ENCODE measurements at places on chromosomes 5 and 9.
A peak's percentile ranks its signal among the peaks of the same experiment; 100 is the strongest.

GRCh38 chr9:27212621-27213020, 84.3 kb downstream of the EQTN start:
- no peak for DNase-seq

DNA sequence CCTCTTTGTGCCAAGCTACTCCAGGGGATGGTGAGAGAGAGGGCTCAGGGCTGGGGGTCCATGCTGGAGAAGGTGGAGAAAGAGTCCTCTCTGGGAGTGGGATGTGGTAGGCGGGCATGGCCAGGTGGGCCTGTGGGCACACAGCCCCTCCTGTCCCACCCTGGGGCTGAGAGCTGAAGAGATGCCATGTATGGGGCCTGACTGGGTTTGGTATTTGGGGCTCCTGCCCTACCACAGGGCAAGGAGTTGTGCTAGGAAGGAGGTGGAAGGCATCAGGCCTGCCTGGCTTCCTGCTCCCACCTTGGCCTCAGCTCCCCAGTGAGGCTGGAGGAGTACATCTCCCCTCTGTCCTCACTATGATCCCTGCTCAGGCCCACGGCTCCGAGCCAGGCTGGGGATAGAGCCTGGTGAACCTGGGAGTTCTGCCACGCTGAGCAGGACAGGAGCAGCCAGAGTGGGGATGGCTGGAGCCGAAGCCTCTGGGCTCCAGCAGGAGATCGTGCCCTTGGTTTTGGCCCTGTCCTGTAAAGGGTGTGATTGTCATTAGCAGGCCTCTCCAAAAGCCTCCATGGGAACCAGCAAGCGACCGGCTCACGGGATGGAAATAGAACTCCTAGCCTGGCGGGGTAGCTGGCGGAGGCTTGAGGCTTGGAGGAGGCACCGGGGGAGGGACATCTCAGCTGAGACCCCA, 75.5 kb downstream of the CACNA1B start:
- DNase-seq, result no peak

GRCh38 chr9:95327239-95327865, 9.8 kb upstream of the FANCC start:
- no peak for DNase-seq

DNA sequence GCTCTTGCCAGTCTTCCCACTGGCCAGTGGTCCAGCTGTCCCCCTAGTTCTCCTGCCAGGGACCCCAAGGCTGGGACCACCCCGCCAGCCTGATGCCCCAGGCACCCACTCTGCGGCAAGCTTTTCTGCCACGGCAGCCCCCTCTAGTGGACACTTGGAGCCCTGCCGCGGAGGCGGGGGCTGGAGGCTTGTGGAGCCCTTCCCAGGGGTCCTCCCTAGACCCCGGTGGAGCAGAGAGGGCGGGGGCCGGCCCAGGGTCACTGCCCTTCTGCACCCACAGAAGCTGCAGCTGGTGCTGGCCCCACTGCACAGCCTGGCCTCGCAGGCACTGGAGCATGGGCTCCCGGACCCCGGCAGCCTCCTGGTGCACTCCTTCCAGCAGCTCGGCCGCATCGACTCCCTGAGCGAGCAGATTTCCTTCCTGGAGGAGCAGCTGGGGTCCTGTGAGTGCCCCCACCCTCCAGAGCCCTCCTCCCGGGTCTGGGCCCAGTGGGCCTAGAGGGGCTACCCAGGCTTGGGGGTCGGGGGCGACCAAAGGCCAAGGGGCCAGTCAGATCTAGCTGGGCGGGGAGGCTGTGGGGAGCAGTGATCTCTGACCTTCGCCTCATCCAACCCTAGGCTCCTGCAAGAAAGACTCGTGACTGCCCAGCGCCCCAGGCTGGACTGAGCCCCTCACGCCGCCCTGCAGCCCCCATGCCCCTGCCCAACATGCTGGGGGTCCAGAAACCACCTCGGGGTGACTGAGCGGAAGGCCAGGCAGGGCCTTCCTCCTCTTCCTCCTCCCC, 9.1 kb downstream of the EGFL7 start:
- peak; percentile 18 for DNase-seq

- DNase-seq, result no peak
Observed at GRCh38 chr9:129525656-129526196, 95.2 kb downstream of the C9orf50 start.

DNA sequence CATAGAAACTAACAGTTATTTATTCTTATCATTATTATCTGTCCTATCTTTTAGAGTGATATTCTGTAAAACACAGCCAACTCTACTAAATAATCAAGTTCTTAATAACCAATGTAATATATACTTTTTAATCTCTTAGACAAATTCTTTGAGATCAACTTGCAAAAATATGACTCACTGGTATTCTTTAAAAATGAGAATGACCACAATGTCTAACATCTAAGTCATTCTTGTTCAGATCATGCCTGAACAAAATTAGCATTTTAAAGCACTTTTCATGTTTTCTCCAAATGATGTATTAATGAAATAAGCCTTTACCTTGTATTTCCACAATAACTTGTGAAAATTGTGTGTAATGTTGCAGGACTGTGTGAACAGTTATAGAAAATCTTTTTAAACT, 356.9 kb upstream of the RGMB start:
- peak; percentile 51 for DNase-seq

GRCh38 chr5:147361441-147362175, 126.8 kb downstream of the STK32A start:
- DNase-seq, result peak; percentile 29

- DNase-seq, result no peak
Observed at GRCh38 chr9:114829574-114830440, 24.0 kb upstream of the TNFSF15 start.

- no peak for DNase-seq
Observed at GRCh38 chr5:170296036-170296934, 1.3 kb downstream of the LCP2 start.

DNA sequence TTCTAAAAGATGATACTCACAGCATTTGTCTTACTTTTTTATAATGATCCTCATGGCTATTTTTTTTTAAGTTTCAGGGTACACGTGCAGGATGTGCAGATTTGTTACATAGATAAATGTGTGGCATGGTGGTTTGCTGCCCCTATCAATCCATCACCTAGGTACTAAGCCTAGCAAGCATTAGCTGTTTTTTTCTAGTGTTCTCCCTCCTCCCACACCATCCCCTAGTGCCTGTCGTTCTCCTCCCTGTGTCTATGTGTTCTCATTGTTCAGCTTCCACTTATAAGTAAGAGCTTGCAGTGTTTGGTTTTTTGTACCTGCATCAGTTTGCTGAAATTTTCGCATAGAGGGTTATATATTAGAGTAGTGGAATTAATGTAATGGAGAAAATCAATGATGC, 189.1 kb upstream of the CDH12 start:
- DNase-seq, result no peak

- DNase-seq, result peak; percentile 31
Observed at GRCh38 chr5:72252574-72253155, 67.4 kb downstream of the MRPS27 start.

DNA sequence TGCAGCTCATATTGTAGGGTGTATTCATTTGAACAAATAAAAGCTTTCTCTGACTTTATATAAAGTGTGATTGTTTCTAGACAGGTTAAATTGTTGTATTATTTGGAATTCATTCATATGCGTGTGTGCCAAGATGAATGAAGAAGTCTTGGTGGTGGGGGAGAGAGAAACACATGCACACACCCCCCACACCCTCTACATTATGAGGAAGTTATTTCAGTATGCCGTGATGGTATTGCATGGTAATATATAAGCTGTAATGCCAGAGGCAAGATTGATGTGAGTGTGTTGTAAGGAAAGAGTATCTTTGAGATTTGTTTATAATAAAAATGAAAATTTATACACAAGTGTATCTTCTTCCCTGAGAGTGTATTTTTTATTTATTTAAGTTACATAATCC, 71.0 kb downstream of the IPO11 start:
- DNase-seq, result no peak

DNA sequence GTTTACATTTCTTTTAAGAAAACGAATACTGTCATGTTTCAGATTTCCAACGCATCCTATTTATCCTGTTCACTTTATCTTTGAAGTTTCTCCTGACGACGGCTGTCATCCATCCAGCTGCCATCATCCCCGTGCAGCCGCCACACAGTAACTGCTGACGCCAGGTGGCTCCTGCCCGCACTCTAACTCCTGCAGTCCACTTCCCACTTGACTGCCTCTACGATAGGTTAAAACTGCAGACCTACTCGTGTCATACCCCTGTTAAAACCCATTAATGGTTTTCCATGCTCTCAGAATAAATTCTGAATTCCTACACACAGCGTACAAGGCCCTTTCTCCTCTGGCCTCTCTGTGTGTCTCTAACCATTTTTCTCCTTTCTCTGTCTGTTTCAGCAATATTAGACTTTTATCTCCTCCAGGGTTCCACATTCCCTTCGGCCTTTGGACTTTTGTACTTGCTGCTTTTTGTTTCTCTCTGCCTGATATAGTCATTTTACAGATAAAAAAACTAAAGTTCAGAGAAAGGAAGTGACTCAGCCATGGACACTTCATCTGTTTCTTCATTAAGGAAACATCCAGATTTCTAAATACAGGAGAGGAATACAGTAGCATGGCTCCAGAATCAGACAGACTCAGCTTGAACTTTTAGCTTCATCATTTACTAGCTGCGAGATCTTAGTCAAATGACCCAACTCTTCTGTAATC, 84.9 kb downstream of the ADAMTS12 start:
- peak; percentile 48 for DNase-seq

- no peak for DNase-seq
Observed at GRCh38 chr5:3734632-3735031, 139.0 kb downstream of the IRX1 start.

DNA sequence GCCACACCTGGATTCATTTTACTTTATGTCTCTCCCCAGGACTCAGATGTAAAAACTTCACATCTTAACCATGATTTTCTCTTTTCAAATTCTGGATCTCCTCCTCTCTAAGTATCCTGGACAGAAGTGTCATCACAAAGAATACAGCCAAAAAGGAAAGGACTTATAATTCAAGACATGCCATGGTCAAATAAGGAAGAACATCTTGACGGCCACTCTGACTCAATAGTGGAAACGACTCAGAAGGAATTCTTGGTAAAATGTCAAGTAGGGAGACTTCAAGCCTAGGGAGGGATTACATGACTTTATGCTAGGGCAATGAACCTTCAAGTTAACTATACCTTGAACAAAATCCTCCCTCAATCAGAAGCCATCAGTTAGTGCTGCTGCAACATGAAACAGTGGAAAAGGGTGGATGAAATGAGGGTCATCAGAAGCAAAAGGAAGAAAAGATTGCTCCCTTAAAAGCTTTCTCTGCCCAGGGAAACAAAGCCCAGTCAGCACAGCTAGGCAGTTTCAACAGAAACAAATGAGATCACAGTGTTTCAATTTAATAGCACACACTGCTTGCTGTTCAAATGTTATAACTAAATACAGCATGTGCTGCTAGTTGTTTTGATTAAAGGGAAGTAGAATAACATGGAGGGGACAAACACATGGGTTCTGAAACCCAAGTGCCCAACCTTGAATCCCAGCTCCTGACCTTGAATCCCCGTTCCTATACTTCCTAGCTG, 101.4 kb downstream of the LPAR1 start:
- peak; percentile 31 for DNase-seq

DNA sequence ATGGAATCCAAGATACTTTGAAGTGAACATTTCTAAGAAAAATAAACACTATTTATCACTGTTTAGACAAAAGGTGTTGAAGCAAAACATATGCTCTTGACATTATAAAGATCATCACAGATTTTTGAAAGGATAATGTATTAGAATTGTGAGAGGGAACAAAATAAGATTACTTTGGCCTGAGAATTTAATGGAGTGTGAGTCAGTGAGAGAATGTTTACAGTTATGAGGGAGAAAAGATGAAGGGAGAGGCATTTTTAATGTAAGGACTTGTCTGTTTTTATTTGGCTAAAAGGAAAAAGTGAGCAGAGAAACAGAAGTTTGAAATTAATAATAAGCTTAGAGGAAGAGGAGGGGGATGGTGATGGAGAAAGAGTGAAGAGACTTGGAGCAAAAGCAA, 1010.1 kb downstream of the EFNA5 start:
- no peak for DNase-seq

DNA sequence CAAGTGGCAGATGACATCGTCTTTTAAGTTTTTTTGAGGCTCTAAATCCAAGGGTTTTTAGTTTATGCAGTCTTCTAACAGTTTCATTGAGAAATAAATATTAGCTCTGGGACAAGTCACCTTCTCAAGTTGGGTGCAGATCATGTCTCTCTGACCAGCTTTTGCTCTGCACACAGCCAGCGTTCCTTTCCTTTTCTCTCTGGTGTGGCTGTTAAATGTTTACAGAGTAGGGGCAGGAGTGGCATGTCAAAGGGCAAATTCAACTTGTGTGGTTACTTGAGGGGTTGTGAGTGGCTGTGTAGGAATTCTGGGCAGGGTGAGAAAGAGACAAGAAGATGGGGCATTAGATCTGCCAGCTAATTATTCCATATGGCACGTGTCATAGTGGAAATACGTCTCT, 187.5 kb upstream of the HMHB1 start:
- DNase-seq, result no peak

DNA sequence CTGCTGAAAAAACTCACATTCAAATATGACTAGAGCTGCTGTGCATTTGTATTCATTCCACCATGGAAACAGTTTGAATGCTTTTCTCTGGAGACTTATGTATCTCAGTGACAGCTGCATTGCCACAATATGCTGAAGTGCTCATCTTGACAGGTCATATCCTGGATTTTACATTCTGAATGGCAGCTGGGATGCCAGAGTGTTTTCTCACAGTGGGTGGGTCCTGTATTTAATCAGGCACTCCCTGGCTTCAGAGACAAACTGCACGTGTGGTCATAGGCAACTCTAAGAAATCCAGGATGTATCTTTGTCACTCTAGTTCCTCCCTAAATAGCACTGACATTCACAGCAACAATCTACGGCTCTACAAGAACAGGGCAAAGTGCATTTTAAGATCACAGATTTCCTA, 75.6 kb downstream of the ST8SIA4 start:
- peak; percentile 94 for DNase-seq

DNA sequence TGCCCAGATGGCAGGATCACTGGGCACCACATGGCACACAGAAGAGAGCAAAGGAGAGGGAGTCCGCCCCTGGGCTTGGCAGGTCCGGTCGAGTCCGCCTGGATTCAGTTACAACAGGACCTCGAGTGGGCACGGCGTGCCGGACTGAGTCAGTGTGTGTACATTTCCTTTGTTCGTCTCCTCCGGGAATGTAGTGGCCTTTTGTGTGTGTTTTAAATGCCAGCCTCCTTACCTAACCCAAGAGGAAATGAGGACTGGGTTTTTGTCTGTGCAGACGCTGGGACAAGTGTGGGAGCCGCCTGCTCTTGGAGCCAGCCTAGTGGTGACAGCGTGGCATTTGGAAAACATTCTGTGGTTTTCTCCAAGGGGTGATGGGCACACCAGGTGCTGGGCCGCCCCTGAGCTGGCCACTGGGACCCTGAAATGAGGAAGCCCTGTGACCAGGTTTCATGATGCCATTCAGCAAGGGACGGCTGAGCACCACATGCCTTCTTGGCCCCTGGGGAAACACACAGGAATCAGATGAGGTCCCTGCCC, 9.6 kb downstream of the NEK6 start:
- DNase-seq, result peak; percentile 88

DNA sequence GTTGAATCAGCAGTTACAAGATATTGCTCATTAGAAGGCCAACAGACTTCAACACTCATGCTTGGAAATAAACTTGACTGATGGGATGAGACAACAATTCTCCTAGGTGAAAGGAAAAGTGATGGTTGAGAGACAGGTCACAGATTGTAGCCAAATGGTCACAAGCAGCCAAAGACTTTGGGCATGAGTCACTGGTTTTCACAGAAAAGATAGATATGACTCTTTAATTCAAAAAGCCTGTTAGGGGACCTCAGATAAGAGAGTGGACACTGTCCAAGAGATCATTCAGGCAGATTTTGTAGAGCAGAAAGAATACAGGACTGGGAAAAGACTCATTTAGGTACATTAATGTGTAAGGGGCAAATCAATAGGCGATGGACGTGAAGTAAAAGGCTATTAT, 982.5 kb downstream of the MAT2B start:
- no peak for DNase-seq

- DNase-seq, result no peak
Observed at GRCh38 chr9:130285271-130285670, 19.7 kb downstream of the HMCN2 start.
